Hematopoietic multipotent progenitor cell treated with erythropoietin and hydrocortisone succinate and interleukin-3 and kit ligand, for 6 days (in vitro differentiated cells): ENCODE measurements at places on chromosomes 1 and 21.

GRCh38 chr1:31424568-31424967, 11.6 kb downstream of the SERINC2 start:
- DNase-seq: no peak

GRCh38 chr1:53662169-53662568, 76.8 kb downstream of the GLIS1 start:
- no peak for DNase-seq

GRCh38 chr21:31157756-31158155, 119.5 kb upstream of the KRTAP19-8 start:
- DNase-seq: no peak

- DNase-seq: no peak
These were observed 242.7 kb upstream of the JUN start for GRCh38 chr1:59026472-59026948.

DNA sequence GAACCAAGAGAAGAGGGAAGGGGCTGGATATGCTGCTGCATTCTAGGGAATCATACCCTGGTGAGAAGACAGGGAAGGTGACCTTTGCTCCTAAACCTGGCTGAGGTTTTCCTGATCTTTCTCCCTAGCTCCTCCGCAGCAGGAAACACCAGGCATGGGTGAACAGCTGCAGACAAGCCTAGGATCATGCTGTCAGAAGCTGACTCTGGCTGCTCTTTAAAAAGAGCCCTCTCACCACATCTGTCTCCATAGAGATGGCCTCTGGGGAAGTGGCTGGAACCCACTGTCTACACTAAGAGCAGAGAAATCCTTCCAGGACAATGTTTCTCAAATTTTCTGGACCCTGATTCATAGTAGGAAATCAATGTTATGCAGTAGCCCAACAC, 57.6 kb downstream of the CD34 start:
- DNase-seq: no peak
